ENCODE measurements at places on chromosomes 5 and 9.

- DNase-seq = no peak
These were observed 24.3 kb upstream of the CXCL14 start for GRCh38 chr5:135602882-135603721.

DNA sequence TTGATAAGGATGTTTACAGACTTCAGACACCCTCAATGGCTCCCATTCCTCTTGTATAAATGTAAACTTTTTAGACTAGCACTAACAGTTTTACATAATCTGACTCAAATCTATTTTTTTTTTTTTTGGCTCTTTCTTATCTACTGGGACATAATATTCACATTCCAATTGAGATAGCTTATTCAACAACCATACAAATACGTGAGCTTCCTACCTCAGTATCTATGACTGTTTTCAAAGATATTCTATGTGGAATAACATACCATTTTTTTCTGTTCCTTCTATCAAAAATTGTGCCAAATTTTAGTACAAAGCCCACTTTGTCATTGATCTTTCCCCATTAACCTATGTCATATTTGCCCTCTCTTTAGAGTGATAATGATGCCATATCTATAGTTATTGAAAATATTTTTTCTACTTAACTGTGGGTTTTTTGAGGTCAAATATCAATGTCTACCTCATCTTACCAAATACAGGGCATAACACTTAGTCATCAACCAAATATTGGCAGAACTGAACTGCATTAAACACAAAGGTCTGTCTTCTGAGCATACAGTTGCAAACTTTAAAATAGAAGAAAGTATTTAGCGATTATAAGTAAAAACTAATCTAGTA lies 482.6 kb downstream of the PTPRD start:
- DNase-seq = no peak

- no peak for DNase-seq
These were observed 13.1 kb downstream of the PALM2AKAP2 start for GRCh38 chr9:109792951-109793546.

GRCh38 chr9:95954940-95955339 lies 79.4 kb downstream of the ERCC6L2 start:
- no peak for DNase-seq

GRCh38 chr5:88818296-88818695 lies 64.7 kb downstream of the MEF2C start:
- no peak for DNase-seq

- no peak for DNase-seq
These were observed 86.7 kb upstream of the SPATA31C2 start for GRCh38 chr9:88224938-88225337.

- no peak for DNase-seq
These were observed 578.4 kb downstream of the CCDC171 start for GRCh38 chr9:16131264-16131663.

GRCh38 chr5:59673438-59674058 lies 220.0 kb downstream of the PDE4D start:
- no peak for DNase-seq

GRCh38 chr5:103389846-103390245 lies 131.3 kb downstream of the MACIR start:
- DNase-seq = no peak

DNA sequence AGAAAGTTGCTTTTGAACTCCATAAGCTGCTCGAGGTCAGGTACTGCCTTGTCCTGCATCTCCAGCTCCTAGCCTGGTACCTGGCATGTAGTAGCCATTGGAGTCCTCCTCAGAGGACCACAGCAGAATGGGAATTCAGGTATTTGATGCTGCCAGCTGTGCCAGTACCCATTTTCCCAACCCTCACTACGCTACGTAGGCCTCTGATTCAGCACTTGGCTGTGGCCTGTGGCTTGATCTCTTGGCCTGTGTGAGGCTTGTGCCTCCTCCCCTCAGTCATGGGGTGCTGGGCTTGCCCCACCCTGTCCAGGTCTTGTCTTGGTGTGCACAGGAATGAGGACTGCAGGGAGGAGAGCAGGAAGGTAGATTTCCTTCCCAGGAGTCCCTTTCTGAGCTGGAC lies 11.8 kb downstream of the OTULIN start:
- no peak for DNase-seq

DNA sequence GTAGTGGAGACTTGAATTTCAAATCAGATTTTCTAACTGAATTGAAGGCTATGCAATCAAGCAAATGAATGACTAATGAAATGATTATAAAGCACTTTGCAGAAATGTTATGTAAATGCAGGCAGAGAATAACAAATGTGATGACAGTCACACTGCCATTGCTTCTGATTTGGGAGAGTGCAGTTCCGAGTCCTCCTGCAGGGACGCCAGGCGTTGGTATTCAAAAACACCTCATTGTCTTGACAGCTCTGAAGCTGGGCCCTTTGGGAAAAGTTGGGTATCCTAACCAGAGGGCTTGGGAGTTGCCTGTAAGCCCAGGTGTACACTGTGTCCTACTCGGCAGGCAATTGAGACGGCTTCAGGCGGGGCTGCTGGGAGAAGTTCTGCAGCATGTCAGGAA lies 57.9 kb downstream of the C5orf15 start:
- no peak for DNase-seq

- DNase-seq = peak; percentile 52
These were observed at the start of gene VDAC1 for GRCh38 chr5:134004626-134005416. Gene VDAC1, minus strand, starts transcription at chr5:134004975. Its CDS starts 11,963 bp downstream, at chr5:133993012.

DNA sequence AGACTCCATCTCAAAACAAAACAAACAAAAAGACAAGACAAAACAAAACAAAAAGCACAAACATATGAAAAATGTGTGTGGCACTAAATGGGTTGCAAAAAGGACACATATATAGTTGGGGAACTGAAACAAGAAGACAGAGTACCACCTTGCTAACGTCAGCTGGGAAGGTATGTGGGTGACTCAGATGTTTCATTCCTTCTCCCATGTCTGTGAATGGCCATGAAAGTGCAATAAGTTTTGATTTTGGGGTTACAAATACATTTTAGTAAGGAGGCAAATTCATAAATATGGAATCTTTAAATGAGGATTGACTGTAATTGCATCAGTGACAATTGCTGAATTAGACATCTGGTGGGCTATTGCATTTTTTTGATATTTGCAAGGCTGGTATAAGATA lies 81.6 kb upstream of the KLF4 start:
- no peak for DNase-seq

GRCh38 chr5:25448190-25448621 lies 803.4 kb upstream of the CDH10 start:
- DNase-seq = no peak

DNA sequence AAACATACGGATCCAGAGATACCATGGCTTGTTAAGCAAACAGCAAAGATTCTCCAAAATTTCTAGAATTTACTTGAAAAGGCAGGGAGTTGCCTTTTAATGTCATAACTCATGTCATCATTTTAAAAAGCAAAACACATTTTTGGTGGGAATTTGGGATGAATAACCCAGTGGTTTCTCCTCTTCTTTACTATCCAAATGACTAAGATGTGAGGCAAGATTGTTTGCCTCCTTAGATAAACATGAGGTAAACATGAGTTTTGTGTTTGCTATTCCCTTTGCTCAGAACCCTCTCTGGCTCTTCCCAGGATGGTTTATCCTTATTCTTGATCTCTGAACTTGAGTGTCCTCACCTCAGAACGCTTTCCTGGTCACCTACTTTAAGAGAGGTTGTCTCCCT lies 267.0 kb downstream of the EBF1 start:
- no peak for DNase-seq

DNA sequence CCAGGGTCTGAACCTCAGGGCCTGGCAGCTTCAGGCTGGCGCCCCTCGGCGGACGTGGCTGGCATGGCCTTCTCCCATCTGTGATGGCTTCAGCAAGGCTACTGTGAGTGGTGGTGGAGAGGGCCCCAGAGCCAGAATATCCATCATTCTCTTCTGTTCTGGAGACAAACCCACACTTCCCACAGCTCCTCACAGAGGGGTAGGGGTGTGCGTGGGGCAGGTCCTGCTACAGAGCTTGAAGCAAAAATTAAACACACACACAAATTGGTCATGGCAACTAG lies 9.6 kb downstream of the GPX3 start:
- no peak for DNase-seq

DNA sequence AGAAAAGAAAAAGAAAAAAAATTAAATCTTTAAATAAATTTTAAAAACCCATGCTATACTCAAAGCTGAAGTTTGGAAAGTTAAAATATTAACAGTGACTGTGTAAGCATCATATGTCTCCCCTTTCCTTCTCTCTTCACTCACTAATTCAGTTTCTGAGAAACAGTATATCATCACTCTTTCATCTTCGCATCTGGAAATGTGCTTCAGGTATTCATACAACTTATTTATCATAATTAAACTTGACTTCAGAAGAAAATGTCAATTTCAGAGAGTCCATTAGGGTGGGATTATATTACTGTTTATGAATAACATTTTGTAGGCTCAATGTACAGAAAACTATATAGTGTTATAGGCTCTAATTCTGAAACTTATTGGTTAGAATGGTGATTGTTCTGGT lies 29.3 kb upstream of the TARS1 start:
- DNase-seq = no peak

- no peak for DNase-seq
These were observed 5.2 kb downstream of the IL13 start for GRCh38 chr5:132662925-132663770.

GRCh38 chr9:70374962-70375618 lies 39.4 kb downstream of the KLF9 start:
- no peak for DNase-seq

DNA sequence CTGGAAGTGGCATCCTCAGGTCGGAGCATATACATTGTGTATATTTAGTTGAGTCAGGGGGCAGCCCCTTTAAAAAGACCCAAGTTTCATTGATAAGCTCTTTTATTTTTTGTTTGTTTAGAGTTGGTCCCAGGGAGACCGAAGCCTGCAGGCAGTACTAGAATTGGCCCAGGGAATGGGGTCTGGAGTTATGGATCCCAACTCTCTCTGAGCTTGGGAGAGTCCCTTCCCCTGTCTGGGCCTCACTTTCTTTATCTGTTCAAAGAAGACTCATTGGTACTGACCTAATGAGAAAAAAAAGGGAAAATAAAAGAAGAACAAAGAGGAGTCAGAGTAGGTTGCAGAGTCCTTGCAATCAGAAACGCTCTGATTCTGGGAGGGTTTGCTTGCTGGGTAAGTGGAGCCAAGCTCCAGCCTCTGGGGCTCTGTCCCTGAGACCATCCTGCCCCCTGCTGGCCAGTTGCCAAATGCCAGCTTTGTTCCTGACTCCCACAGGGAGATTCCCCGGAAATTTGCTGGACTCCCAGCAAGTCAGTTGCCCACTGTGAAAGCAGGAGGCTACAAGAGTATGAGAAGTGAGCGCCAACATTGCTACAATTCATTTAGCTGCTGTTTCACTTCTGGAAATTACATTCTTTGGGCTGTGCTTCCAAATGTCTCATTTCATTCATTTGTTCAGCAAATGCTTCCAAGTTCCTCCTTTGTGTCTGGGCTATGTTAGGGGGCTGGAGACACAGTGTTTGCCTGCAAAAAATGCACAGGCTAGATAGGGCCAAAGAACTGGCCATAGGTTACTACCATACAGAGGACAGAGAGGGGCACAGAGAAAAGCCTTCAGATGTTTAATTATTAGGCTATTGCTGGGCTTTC lies 156.2 kb downstream of the MELK start:
- peak; percentile 33 for DNase-seq
